ENCODE measurements at places on chromosomes 5 and 9.
A peak's percentile ranks its signal among the peaks of the same experiment; 100 is the strongest.

GRCh38 chr5:169116961-169117461, 183.9 kb downstream of the SLIT3 start:
- no peak for DNase-seq

DNA sequence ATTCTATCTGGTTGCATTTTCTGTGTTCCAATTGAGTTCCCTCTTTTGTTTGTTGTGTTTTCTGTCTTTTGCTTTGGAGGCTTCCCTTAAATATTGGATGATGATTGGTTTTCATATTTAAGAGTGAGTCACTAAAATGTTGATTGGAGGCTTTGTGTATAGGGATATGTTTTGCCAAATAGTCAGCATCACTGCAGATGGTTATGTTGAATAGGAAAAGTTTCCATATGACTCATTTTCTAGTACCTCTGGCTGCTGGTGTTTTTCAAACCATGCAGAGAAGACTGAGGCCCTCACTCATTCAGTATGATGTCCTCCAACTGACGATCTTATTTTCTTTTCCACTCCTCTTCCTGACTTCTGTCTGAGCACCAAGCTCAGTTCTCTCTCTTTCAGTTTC, 1290.0 kb downstream of the EFNA5 start:
- peak; percentile 27 for DNase-seq

GRCh38 chr5:126969548-126969947, 60.8 kb downstream of the MARCHF3 start:
- DNase-seq: no peak

DNA sequence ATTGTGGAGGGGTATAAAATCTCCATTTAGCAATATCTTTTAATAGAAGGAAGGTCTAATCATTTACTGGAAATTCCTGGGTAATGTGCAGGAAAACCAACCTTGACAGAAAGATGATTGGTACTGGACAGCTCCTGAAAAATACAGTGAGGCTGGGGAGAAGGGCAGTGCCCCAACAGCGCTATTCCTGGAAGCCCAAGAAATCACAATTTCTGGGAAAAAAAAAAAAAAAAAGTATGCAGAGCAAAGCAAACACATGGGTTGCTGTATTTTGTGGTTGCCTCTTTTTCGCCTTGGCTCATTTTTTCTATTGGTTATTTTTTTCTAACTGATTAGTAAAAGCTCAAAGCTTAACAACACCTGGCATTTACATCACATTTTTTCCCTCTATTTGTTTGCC, 249.7 kb downstream of the ENC1 start:
- DNase-seq: no peak

DNA sequence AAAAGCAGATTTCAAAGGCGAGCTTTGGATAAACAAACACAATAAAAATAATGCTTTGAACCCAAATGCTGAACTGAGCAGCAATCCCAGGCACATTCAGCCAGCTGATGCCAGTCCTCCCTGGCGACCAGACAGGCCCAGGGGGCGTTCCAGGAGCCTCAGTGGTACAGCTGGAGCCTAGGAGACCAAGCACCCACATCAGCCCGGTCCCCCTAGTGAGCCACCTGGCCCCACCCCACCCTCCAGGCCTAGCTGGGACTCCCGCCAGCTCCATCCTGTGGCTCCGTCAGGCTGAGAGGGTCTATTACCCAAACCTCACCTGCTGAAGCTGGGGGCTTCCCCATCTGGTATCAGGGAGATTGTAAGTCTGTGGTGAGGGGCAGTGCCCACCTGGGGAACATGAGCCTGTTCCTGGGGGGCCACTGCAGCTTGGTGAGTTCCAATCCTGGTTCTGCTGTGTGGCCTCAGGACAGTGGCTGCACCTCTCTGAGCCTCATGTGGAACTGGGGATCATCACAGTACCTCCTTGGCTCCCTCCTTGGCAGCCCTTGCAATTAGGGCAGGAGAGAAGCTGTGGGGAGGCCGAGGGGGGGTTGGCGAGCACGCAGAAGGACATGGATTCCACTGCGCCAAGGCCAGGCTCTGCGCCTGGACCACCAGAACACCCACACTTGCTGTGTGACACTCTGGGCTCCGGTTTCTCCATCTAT, 16.7 kb downstream of the C9orf50 start:
- no peak for DNase-seq

DNA sequence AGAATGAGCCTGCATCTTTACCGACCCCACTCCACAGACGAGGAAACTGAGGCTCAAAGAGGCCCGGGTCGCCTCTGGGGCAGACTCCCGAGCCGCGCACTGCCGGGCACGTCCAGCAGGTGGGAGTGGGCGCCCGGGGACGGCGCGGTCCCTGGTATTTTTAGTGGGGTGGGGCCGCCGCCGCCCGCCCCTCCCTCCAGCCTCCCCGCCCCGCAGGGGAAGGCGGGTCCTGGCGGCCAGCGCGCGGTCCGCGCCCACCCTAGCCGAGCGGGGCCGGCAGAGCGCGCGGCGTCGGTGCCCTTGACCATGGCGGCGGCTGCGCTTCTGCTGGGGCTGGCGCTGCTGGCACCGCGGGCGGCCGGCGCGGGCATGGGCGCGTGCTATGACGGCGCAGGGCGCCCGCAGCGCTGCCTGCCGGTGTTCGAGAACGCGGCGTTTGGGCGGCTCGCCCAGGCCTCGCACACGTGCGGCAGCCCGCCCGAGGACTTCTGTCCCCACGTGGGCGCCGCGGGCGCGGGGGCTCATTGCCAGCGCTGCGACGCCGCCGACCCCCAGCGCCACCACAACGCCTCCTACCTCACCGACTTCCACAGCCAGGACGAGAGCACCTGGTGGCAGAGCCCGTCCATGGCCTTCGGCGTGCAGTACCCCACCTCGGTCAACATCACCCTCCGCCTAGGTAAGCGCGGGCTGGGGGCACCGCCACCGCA, at the start of gene LAMC3:
LAMC3 (plus strand) TSS at position 266 of the 710 bp plus-strand sequence; CDS start at position 307, 41 bp downstream.
- DNase-seq: no peak

DNA sequence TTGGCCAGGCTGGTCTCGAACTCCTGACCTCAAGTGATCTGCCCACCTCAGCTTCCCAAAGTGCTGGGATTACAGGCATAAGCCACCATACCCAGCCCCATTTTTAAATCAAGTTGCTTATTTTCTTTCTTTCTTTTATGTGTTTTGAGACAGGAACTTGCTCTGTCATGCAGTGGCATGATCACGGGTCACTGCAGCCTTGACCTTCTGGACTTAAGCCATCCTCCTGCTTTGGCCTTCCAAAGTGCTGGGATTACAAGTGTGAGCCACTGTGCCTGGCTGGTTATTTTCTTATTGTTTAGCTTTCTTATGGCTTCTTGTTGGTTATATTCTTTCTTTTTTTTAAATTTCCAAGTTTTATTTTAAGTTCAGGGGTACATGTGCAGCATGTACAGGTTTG, 79.7 kb upstream of the C5orf63 start:
- DNase-seq: no peak

All from amniotic epithelial cell (primary cell).